ENCODE measurements at places on chromosomes 3 and 15. TPM values are rescaled to one million over a fixed set of nuclear protein-coding genes. Genes with fewer than 3 reads are reported as not detected.

Gene HACD2
- 14.8 TPM for polyA plus RNA-seq

Gene SIDT1
- polyA plus RNA-seq = 1.8 TPM

DNA sequence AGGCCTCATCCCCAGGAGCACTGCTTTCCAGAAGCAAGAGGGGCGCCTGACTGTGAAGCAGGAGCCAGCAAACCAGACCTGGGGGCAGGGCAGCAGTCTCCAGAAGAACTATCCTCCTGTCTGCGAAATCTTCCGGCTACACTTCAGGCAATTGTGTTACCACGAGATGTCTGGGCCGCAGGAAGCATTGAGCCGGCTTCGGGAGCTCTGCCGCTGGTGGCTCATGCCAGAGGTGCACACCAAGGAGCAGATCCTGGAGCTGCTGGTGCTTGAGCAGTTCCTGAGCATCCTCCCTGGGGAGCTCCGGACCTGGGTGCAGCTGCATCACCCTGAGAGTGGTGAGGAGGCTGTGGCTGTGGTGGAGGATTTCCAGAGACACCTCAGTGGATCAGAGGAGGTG lies 2.1 kb downstream of the ZKSCAN7 start:
- no peak for DNase-seq

DNA sequence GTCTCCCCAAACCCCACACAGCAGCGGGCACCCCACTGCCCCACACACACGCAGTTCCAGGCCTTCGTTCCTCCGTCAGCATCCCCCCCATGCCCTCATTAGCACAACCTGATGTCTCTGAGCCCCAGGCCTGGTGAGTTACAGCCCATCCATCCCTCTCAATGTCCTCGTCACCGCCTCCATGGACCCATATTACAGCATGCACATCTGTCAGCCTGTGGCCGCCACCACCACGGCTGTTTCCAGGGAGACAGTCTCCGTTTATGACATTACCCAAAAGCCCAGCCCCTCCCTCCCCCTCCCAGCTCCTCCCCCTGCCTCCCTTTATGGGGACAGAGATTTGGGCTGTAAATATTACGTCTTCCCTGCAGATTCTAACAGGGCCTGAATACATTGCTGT lies 143.1 kb upstream of the LINGO1 start:
- DNase-seq = no peak

DNA sequence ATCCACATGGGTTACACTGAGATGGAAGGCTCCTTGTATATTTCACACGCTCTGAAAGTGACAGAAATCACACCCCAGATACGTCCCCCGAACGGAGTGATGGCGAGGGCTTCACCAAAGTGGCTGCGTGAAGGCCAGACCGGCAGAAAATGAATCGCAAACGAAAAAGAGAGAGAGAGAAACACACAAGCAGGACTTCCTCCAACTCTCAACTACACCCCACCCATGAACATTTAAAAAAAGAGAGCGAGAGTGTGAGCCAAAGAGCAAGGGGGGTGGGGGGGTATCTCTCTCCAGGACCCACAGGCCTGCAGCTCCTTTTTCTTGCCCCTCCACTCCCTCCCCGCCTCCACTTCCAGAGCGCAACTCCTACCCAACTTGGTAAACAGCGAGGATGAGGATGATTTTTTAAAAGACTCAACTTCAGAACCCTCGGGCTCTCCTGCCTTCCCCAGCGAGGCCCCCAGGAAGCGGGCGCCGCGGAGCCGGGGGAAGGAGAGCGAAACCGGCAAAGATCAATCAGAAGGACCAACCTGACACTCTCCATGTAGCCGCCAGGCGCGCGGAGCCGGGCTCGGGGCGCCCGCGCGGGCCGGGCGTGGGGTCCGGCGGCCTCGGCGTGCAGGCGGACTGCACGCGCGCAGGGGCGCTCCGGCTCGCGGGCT lies 519.1 kb downstream of the FOXP1 start:
- peak; percentile 58 for DNase-seq

DNA sequence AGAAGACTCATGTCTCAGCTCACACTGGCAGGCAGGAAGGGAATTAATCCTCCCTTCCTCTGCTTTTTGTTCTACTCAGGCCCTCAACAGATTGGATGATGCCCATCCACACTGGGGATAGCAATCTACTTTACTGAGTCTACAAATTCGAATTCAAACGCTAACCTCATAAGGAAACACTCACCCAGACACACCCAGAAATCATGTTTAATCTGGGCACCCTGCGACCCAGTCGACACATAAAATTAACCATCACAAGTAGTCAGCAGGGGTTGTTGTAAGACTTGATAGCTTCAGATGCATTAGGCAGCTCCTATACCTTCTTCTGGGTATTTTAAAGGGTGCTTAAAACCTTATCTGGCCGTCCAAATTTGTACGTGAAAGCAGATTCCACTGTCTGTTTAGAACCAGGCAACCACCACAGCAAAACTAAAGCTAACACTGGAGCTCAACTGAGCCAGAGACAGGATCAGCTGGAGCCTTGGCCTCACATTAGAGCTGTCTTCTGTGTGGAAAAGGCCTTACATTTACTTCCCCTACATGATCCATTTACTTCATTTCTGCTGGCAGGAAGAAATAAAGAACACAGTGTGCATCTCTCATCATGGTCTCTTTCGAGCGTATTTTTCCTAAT lies 407.3 kb upstream of the PPP2R3A start:
- no peak for DNase-seq

GRCh38 chr3:13828501-13829265 lies 51.2 kb downstream of the WNT7A start:
- DNase-seq = no peak

- DNase-seq = no peak
These were observed 528.8 kb downstream of the UNC13C start for GRCh38 chr15:54506977-54507524.

DNA sequence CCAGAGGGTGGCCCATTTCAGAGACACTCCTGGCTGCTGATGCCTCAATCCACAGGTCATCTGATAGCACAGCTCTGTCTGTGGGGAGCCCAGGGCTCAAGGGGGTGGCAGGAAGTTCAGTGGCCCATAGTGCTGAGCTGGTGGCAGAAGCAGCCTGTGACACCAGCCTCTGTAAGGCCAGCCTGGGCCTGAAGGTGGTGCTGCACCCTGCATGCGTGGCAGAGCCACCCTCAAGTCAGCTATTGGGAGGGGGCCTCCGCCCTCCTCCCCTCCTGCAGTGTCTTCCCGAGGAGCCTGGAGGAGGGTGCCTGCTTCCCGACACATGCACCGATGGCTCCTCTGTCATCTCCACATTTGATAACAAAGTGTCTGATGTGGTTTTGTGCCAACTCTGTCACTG lies 3.0 kb downstream of the PLA1A start:
- DNase-seq = no peak

GRCh38 chr3:149448331-149448831 lies 26.1 kb upstream of the TM4SF4 start:
- DNase-seq = peak; percentile 75

GRCh38 chr3:17518189-17519059 lies 224.0 kb downstream of the TBC1D5 start:
- no peak for DNase-seq

DNA sequence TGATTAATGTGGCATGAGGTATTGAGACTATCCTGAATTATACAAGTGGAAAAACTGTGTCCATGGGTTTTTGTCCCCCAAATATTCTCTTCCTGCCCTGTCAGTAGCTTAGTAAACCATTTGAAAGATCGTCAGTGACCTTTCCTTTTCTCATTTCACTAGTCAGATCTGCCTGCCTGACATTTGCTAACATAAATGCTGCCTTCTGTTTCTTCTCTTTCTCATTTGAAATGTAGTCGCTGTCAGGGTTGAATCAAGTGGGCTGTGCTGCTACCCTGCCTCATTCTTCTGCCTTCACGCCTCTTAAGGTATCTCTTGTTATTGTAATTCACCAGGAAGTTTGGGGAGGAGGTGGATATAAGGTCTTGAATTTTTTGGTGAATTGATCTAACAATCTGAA lies 67.5 kb downstream of the LRCH3 start:
- no peak for DNase-seq

DNA sequence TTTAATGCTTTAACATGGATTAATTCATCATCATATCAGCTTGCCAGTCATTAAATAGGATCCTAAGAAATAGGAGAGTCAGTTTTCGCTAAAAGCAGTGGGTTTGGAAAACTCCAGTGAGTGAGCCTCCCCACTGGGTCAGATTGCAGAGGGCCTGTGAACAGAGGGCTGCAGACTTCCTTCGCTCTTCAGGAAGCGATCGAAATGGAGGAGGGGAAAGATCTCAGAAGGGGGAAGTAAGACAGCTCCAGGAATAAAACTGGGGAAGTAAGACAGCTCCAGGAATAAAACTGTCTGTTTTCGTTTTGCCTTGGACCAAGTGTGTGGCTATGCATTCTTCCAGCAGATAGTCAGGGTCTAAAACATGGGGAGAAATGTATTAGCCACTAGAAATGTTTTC lies 124.8 kb upstream of the C15orf61 start:
- no peak for DNase-seq

DNA sequence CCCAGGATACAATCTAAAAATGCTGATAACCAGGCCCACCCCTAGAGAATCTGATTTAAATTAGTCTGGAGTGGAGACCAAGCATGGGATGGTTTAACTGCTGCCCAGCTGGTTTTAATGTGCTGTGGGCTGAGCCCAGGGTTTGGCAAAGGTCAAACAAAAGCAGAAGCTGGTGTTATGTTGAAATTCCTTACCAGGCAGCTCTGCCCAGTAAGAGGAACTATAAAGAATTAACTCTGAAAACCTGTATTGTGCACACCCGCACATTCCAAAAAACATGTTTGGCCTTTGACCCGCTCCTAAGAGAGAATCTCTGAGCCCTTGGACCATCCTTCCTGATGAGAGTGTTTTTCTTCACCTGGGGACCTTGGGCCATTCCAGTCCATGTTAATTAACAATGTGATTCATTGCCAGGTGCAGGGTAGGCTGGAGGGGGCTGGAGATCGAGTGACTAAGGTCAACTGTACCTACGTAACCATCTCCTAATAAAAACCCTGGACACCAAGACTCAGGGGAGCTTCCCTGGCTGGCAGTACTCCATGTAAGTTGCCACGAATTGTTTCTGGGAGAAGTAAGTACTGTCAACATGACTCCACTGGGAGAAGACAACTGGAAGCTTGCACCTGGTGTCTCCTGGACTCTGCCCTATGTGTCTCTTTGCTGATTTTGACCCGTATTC lies 10.9 kb downstream of the CCDC13 start:
- no peak for DNase-seq
